ENCODE measurements at places on chromosomes 7 and 10. TPM values are rescaled to one million over a fixed set of nuclear protein-coding genes. Genes with fewer than 3 reads are reported as not detected.

GRCh38 chr10:23174977-23175512 is 17.1 kb upstream of the PTF1A start:
- no peak for DNase-seq

DNA sequence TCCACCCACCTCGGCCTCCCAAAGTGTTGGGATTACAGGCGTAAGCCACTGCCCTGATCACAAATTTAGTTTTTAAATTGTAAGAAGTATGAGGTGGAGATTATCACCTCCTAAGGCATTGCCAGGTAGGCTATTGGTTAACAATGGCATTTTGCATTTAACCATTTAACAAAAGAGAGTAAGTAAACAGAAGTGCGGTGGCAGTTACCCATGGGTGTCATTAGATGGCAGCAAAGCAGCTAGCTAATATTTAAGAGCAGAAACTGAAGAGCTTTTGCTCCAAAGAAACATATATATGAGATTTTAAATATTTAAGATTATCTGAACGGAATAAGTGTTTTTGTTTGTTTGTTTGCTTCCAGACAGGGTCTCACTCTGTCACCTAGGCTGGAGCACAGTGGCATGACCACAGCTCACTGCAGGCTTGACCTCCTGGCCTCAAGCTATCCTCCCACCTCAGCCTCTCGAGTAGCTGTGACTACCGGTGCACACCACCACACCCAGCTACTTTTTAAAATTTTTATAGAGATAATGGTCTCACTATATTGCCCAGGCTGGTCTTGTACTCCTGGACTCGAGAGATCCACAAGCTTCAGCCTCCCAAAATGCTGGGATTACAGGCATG is 325.5 kb upstream of the C7orf33 start:
- DNase-seq, result no peak

GRID2IP gene
- total RNA-seq, result 0.74 TPM

DNA sequence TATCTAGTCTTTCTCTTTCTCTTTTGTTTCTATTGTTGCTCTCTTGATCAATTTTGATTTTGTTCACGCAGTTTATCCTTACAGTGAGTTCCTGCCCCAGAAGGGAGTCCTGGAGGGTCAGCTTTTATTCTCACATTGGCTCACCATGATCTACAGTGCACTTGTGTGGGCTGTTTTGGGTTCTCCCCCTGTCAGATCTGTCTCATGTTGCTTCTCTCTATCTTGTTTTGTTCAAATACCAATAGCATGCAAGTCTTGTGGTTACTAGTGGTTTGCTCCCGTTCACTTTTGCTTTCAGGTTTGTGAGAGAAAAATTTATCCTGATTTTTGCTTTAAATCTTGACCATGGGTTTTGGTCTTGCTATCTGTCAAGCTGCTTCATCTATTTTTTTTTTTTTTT is 74.3 kb downstream of the PTN start:
- no peak for DNase-seq

DNA sequence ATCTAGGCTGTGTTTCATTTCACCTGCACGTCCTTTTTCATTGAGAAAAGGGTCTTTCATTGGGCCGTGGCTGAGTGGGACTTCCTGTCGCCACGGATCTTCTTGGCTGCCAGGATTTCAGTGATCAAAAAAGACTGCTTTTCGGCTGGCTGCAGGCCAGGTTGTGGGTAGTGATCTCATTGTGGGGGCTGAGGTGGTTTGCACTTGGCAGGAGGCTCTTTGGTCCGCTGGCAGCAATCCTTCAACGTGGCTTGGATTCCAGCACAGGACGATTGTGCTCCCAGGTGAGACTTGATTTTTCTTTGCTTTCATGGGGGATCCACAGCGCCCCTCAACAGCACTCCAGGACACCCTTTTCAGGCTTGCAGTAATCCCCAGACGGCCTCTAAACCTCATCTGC is 29.0 kb upstream of the ZNF273 start:
- DNase-seq, result no peak

GRCh38 chr7:143243614-143244013 is 19.6 kb upstream of the GSTK1 start:
- no peak for DNase-seq

CLDN4 gene
- total RNA-seq, result 70.7 TPM

CFAP43 gene
- total RNA-seq, result 2.4 TPM

- no peak for DNase-seq
Observed at GRCh38 chr10:282294-283139, 147.3 kb downstream of the ZMYND11 start.

DNA sequence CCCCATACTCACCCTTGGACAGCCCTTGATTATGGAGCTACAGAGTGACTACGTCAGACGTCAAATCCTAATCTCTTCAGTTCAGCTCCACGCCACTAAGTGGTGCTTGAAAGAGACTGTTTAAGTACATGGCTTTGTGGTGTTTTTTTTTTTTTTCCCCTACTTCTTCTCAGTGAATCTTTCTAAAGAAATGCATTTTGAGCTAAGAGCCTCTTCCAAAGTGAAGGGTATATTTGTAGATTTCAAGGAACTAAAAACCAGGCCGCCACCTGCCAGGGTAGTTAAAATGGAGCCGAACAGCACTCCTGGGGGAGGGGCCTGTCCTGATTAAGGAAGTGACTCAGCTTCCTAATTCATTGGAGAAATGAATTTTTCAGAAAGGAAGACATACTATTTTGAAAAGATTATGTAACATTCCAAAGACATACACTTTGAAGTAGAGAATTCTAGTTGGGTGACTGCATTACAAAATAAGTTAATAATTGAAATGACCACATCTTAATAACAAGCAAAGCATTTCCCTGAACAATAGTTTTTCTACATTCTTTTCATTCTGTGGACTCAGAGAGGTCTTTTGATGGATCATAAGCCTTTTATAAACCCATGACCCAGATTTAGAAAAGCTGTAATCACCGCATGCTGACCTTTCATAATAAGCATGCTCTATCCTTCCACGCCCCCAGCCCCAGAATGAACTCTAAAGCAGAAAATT is 20.6 kb upstream of the VPS41 start:
- no peak for DNase-seq

GRCh38 chr7:138891446-138891810 is 89.8 kb downstream of the KIAA1549 start:
- no peak for DNase-seq

DNA sequence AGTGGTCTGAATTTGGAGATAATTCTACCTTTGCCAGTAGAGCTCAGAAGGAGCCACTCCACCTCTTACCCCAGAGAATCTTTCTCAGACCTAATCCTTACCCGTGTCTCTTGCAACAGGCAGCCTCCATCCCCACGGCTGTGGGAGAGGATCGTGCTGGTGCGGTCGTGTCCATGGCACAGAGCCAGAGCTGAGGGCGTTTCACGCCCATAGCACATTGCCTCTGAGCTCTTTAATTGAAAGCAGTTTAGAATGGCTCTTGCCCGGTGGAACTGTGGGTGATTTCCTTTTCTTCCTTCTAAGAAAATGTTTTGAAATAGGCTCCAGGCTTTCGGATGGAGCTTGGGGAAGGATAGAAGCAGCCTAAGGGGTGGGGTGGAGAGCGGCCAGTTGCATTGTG is 41.5 kb downstream of the PRF1 start:
- no peak for DNase-seq

- no peak for DNase-seq
Observed at GRCh38 chr10:4545062-4545461, 280.9 kb upstream of the AKR1E2 start.

DNA sequence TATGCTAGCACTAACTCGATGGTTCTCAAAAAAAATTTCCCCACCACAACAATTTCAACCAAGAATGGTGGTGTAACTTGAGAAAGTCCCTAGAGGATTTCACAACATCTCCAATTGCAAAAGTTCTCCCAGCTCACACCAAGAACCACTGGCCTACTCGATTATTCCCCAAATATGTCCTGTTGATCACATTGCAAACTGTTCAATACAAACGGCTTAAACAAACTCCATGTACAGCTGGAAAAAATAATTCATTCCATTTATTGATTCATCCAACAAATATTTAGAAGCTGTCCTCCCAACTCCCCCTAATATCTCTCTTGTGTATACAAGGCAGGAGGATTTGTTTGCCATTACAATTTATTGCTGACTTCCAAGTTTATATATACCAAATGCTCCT is 19.1 kb downstream of the TMEM176B start:
- DNase-seq, result no peak

DNA sequence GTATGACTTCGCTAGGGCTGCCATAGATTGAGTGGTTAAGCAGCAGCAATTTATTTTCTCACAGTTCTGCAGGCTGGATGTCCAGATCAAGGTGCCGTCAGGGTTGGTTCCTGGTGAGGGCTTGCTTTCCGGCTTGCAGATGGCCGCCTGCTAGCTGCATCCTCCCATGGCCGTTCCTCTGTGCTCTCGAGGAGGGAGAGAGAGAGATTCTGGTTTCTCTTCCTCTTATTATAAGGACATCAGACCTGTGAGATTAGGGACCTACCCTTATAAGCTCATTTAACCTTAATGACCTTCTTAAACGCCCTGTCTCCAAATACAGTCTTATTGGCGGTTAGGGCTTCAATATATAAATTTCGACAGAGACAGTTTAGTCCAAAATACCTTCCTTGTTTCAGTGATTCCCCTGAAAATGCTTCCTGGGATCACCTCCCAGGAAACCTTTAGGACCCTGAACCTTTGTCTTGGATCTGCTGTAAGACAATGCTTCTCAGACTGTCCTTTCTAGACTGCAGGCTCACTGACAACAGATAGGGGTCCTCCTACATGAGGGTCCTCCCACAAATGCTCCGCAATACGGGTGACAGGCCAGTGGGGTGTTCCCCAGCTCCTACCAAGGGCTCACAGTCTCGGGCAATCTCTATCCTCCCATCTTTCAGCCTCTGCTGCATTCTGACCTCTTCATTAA is 82.5 kb upstream of the BAIAP2L1 start:
- DNase-seq, result no peak

DNA sequence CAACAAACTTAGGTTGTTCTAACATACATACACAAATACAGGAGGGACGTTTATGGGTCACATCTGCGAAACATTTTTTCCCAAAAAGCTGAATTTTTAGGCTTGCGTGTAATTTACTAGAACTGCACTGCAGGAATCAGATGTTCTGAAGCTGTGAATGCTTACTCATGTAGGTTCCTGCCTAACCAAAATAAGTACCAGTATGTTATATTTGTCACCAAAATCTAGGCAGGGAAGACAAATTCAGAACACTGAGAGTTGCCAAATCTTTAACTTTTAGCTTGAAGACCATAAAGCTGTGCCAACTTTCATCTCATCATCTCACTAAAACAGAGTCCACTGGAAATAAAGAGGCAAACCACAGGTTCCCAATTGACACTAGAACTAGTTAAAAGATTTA is 5.7 kb downstream of the UBE2H start:
- no peak for DNase-seq

CRTAC1 gene
- 0.93 TPM for total RNA-seq

All from pancreas (tissue), 10 donors.